ENCODE measurements at places on chromosomes 11 and 22.

DNA sequence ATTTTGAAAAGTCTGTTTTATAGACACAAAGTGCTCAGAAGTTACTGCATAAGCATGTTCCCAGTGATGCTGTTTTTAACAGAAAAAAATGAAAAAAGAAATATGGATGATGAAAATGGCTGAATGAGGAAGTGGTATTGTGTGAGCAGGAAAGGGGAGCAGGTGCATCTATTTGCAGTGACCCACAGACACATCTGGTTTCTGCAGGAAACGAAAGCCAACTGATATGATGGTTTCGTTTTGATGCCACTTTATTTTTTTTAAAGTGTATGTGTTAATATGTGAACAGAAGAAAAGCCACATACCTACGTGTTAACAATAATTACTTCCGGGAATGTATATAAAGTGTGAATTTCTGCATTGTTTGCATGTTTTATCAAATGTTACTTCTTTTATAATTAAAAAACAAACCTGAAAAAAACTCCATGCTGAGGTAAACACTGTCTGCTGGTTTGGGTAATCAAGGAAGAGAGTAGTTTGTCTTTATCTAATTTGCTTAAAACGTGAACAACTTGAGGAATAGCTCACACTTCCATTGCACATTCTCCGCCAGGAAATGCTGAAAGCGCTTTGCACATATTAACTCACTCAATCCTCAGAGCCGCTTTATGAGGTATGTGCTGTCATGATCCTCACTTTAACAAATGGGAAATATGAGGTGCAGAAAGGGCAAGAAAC lies 1335.9 kb downstream of the TBC1D22A start:
- no peak for DNase-seq

- peak; percentile 28 for DNase-seq
Measured at GRCh38 chr22:40107851-40108378, 69.8 kb upstream of the TNRC6B start.

- DNase-seq = no peak
Measured at GRCh38 chr11:96033599-96033998, 109.7 kb upstream of the MTMR2 start.

DNA sequence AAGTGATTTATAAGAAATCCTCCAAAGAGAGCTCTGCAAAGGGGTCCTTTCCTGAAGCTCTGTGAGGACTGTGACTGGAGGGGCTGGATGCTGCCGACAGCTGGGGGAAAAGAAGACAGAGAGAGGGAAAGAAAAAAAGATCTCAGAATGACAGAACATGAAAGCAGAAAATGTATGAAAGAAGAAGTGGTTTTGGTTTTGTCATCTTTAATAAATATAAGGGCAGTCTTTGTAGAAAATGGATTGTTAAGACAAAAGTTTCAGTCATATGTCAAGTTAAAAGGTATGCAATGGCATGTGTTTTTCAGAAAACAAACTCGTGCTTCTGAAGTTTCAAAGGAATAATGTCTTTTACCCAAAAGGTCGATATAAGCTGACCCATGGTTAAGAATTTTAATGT lies 105.5 kb downstream of the CCDC83 start:
- no peak for DNase-seq

DNA sequence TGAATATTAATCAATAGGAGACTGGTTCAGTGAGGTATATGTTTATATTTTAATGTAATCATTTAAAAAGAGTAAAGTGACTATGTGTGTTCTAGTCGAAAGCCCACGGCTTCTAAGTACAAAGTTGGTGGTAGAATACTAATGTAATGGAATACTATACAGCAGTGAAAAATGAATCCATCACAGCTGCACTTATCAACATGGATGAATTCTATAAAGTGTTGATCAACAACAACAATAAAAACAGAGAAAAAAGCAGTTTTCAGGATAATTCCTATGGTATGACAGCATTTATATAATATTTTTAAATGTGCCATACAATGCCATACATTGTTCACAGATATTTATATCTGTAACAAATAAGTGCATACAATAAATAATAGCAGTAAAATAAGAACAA lies 114.1 kb downstream of the SEZ6L start:
- DNase-seq = no peak

- DNase-seq = no peak
Measured at GRCh38 chr11:1067812-1068496, 6.7 kb upstream of the MUC2 start.

DNA sequence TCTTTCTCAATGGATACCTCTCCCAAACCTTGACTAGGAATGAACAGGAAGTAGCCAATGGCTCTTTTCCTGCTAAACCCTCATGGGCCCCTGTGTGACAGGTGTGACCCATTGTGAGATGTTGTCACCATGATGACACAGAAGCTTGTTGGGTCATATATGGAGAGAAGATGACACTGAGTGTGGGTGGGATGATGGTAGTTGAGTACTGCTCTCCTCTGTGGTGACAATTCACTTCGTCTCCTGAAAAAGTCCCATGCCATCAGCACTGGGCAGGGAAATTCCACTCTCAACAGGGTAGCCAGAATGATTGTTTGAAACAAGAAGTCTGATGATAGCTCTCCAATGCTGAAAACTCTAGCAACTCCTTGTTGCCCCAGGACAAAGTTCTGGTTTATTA lies 94.0 kb upstream of the SEZ6L start:
- DNase-seq = no peak

GRCh38 chr11:75351541-75351790 lies at the start of gene ARRB1:
Gene ARRB1, minus strand, starts transcription at chr11:75351661. Its CDS starts 54 bp downstream, at chr11:75351607.
- no peak for DNase-seq

- no peak for DNase-seq
Measured at GRCh38 chr11:19962053-19962800, 198.0 kb downstream of the DBX1 start.

DNA sequence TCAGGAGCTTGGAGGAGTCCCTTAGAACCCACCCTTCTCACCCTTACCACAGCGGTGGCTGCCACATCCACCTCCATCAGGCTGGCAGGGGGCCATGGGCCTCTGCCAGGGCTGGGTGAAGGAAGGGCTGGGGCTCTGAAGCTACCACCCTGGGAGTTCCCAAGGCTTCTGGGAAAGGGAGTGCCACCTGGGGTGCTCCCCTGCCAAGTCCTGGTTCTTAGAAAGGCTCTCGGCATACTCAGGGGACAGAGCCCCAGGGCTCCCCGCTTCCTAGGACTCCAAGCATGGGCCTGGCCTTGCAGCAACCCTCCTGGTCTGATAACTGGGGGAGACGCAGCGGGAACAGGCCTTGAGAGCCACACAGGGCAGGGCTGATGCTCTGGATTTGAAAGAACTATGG lies 438 bp upstream of the PLA2G3 start:
- no peak for DNase-seq
